ENCODE measurements at places on chromosomes 2 and 18.

DNA sequence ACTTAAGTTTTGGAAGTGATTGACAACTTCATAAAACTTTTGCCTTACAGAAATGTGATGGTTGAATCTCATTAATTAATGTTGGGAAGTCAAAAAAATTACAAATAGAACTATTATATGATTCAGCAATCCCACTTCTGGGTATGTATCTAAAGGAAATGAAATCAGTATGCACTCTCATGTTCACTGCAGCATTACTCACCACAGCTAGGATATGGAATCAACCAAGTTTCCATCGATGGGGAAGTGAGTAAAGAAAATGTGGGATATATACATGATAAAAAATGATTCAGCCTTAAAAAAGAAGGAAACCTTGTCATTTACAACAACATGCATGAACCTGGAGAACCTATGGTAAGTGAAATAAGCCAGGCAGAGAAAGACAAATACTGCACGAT lies 112.4 kb upstream of the WDR75 start:
- no peak for DNase-seq

DNA sequence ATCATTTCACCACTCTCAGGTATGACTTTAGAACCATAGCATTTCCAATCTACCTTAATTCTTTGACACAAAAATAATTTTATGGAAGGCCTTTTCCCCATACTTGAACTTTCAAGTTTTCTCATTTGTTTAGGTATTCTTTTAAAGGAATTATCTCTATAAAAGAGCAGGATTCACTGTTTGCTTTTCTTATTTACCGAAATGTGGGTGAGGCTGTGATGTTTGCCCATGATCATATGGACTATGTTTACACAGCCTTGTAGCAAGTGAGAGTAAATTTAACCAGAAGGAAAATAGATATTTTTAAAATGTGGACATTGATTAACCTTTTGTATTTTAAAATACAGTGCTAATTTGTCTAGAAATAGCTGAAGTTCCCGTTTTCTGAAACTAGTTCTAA lies 26.3 kb downstream of the CAB39 start:
- no peak for DNase-seq

- no peak for DNase-seq
These were observed 119.9 kb upstream of the RND3 start for GRCh38 chr2:150607390-150607811.

- no peak for DNase-seq
These were observed 204.9 kb downstream of the FAM210A start for GRCh38 chr18:13521418-13521817.

GRCh38 chr2:238345297-238345968 lies 25.1 kb downstream of the TRAF3IP1 start:
- no peak for DNase-seq

Data from NCI-H2107 (cell line).